ENCODE measurements at places on chromosomes 3 and 15. TPM values are rescaled to one million over a fixed set of nuclear protein-coding genes. Genes with fewer than 3 reads are reported as not detected.

MYLK gene
- total RNA-seq: 127 TPM

MED12L gene
- under 0.01 TPM for total RNA-seq

CPLX3 gene
- not detected for total RNA-seq

PTH1R gene
- 0.06 TPM for total RNA-seq

FAM131A gene
- total RNA-seq: 16.4 TPM

LRRN1 gene
- total RNA-seq: not detected

PLSCR5 gene
- total RNA-seq: not detected

POPDC2 gene
- total RNA-seq: 0.16 TPM
